ENCODE measurements at places on chromosomes 16 and 17. TPM values are rescaled to one million over a fixed set of nuclear protein-coding genes. Genes with fewer than 3 reads are reported as not detected.

PNMT gene
- not detected for total RNA-seq

CD300H gene
- total RNA-seq = not detected

KRT25 gene
- not detected for total RNA-seq

GAS2L2 gene
- total RNA-seq = not detected

AGRP gene
- not detected for total RNA-seq

PYCARD gene
- 8.9 TPM for total RNA-seq

BAIAP3 gene
- total RNA-seq = not detected

EXOC7 gene
- 39.0 TPM for total RNA-seq

CIITA gene
- total RNA-seq = 0.71 TPM

ARHGDIG gene
- total RNA-seq = not detected

SLC25A11 gene
- total RNA-seq = 87.0 TPM

ZP2 gene
- total RNA-seq = not detected

NPIPA5 gene
- 7.8 TPM for total RNA-seq

THRA gene
- 26.7 TPM for total RNA-seq

GNG13 gene
- total RNA-seq = not detected

SOX8 gene
- total RNA-seq = not detected

KRT15 gene
- total RNA-seq = 6.3 TPM

PRDM7 gene
- total RNA-seq = not detected

SPN gene
- total RNA-seq = 1.8 TPM

SLX4 gene
- total RNA-seq = 8.3 TPM

PYY gene
- total RNA-seq = not detected

ARSG gene
- 3.5 TPM for total RNA-seq

HOXB1 gene
- not detected for total RNA-seq

KRTAP2-3 gene
- total RNA-seq = 3.2 TPM

SLC12A3 gene
- not detected for total RNA-seq
